Glutamatergic neuron (in vitro differentiated cells): ENCODE measurements at places on chromosomes 16 and 17.

GRCh38 chr16:14036889-14037288, 34.2 kb upstream of the MRTFB start:
- no peak overlapping the region for H3K27ac ChIP-seq
- no peaks in the 10 kb centered on the region for H3K36me3 ChIP-seq
- no peaks in the 10 kb centered on the region for H3K4me1 ChIP-seq
- no peaks in the 10 kb centered on the region for H3K27me3 ChIP-seq

- DNase-seq, result no peak
- no peak overlapping the region for H3K4me3 ChIP-seq
- H3K36me3 ChIP-seq, result no peaks in the 10 kb centered on the region
- H3K4me1 ChIP-seq, result peaks cover 17% of the 10 kb centered on the region
- H3K27ac ChIP-seq, result no peak overlapping the region
Measured at GRCh38 chr17:65022137-65022536, 34.4 kb downstream of the GNA13 start.

GRCh38 chr16:12295395-12295794, 318.9 kb downstream of the SNX29 start:
- peaks cover 8% of the 10 kb centered on the region for H3K36me3 ChIP-seq
- H3K27ac ChIP-seq, result no peak overlapping the region

- DNase-seq, result no peak
- no peaks in the 10 kb centered on the region for H3K27me3 ChIP-seq
- H3K4me3 ChIP-seq, result no peak overlapping the region
- no peaks in the 10 kb centered on the region for H3K4me1 ChIP-seq
Measured at GRCh38 chr16:72769876-72770275, 278.1 kb downstream of the ZFHX3 start.

DNA sequence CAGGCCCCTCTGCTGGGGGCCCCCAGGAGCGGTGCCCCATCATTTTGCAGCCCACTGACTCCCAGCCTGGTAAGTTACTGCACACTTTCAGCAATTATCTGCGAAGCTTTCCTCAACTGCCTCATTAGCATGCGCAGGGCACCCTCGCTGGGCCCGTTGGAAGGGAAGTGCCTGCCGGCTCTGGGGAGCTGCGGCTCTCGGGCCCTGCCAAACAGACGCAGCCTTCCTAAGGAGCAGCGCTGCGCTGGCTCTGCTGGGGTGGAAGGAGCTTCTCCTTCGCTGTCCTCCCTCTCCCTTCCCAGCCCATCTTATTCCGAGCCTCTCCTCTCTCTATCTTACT, 71.0 kb downstream of the RBBP6 start:
- H3K36me3 ChIP-seq, result no peaks in the 10 kb centered on the region
- H3K27ac ChIP-seq, result peak overlapping the region; percentile 25
- H3K4me1 ChIP-seq, result peaks cover 5% of the 10 kb centered on the region
- DNase-seq, result peak; percentile 46
- peaks cover 4% of the 10 kb centered on the region for H3K27me3 ChIP-seq

DNA sequence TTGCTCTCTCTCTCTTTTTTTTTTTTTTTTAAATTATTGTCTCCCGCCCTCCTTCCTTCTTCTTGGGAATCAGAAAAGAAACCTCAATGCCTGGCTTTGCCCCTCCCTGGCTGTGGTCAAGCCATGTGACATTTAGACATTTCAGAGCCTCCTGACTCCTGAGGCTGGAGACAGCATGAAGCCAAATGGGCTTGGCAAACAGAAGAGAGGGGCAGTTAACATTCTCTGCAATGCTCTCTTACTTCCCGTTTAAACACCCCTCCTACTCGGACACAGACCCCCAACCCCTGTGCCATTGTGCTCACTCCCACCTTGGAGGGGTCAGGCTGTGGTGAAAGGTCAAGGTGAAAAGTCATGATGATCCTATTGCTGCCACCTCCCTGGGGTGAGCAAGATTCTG, 14.7 kb upstream of the MEOX1 start:
- peaks cover 15% of the 10 kb centered on the region for H3K4me1 ChIP-seq
- H3K27ac ChIP-seq, result no peak overlapping the region
- no peak for DNase-seq

GRCh38 chr17:14922411-14922810, 342.7 kb downstream of the PMP22 start:
- H3K4me3 ChIP-seq, result no peak overlapping the region
- H3K4me1 ChIP-seq, result no peaks in the 10 kb centered on the region
- H3K27ac ChIP-seq, result no peak overlapping the region
- DNase-seq, result no peak
- H3K27me3 ChIP-seq, result no peaks in the 10 kb centered on the region

DNA sequence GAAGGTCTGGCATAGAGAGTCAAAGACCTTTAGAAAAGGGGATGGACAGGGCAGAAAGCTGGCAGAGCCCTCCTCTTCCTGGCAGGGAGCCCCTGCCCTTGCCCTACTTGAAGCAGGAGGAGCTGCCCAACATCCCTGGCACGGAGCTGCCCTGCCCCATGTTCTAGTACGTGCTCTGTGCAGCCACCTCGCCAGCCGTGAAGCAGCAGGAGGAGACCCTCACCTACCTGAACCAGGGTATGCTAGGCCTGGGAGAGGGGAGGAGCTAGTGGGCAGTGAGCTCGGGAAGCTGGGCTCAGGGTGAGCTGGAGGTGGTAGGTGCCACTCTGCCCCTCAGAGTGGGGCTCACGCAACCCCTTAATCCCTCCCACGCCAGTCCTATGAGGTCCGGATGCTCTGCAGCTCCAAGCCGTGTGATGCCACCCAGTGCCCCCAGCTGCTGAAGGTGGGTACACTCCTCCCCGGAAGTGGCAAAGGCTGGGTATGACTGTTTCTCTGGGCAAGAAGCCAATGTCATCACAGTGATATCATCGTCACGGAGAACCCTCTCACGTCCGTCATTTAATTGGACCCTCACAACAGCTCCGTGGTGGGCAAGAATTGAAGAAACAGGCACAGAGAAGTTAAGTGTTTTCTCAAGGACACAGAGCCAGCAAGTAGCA, 12.7 kb upstream of the STAC2 start:
- H3K27ac ChIP-seq, result no peak overlapping the region
- no peaks in the 10 kb centered on the region for H3K36me3 ChIP-seq
- peaks cover 6% of the 10 kb centered on the region for H3K27me3 ChIP-seq
- no peak for DNase-seq
- H3K4me3 ChIP-seq, result no peak overlapping the region
